Skeletal muscle cell (primary cell): ENCODE measurements at places on chromosomes 7 and 10.
A peak's percentile ranks its signal among the peaks of the same experiment; 100 is the strongest.

DNA sequence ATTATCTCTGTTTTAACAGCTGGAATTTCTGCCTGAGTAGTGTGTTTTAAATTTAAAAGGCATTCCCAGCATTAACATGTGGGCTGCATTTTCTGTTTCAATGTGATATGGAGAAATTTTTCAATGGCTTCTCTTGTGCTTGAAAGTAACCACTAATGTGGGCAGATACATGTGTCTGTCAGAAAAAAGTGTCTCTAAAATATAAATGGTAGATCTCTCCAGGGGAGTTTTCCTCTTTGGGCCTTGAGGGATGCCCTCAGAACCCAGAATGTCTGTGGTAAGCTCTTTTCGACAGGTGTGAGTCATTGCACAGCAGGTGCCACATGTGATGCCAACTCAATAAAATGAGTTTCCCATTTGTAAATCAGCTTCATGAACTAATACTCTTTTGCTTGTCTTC lies 221.1 kb downstream of the SEMA3E start:
- DNase-seq: no peak

DNA sequence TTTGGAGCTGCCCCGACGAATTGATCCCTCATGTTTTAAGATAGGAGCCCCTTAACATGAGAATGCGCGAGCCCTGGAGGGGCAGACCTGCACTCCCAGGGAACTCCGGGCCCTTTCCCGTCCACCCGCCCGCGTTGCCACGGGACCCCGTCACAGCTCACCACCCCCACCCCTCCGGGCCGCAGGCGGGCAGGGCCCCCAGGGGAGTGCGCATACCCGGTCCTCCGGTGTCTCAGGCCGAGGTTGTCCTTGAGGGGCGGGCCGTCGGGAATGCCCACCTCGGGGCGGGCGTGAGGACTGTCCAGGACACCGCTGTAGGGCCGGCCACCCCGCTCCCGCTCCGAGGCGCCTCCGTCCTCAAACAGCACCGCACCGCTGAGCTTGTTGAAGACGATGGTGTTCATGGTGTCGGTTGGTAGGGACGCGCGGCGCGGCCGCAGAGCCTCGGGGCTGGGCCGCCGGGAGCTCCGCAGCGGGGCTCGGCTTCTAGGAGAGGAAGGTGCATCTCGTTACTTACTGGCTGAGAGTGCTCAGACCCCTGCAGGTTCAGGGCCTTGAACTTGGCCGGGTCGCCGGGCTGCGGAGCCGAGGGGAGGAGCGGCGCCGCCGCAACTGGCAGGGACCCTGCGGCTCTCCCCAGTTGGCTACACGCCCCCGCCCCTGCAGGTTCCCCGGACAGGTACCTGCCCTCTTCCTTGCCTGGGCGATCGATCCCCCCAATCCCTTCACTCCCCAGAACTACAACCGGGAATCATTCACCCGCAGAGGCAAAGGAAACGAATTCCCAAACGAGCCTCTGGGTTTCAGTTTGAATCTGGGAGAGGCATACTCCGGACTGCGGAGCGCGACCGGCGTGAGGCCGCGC lies 2.4 kb downstream of the MKX start:
- no peak for DNase-seq

DNA sequence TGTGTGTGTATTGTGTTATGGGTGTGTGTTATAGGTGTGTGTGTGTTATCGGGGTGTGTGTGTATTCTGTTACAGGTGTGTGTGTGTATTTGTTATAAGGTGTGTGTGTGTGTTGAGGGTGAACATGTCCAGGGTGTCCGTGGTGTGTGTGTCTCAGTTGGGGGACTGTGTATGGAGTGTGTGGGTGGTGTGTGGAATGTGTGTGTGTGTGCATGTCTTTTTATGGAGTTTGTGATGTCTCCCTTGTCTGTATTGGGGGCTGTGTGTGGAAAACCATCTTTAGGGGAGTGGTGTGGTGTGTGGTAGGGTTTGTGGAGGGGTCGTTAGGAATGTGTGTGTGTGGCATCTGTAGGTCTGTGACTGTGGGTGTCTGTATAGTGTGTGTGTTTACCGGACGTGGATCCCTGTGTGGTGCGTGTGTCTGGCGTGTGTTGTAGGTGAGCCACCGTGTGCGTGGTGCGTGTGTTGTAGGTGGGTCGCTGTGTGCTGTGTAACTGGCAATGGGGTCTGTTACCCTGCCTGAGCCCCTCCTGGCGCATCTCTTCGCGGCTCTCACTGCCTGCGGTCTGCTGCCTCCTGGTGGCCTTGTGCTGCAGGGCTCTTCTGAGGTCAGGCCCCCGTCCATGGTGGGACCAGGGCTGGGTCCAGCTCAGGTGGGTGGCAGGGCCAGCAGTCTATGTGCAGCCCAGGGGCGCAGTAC lies 61.7 kb downstream of the PALD1 start:
- DNase-seq: no peak

DNA sequence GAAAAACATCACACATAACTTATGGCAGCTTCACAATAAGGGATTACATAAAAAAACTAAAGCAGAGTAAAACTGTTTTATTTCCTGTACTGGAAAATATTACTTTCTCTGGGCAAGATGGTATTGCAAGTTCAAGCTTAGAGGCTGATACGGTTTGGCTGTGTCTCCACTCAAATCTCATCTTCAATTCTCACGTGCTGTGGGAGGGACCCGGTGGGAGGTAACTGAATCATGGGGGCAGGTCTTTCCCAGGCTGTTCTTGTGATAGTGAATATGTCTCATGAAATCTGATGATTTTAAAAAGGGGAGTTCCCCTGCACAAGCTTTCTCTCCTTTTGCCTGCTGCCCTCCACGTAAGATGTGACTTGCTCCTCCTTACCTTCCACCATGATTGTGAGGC lies 5.1 kb upstream of the LRRC27 start:
- no peak for DNase-seq

- DNase-seq: no peak
Observed at GRCh38 chr7:120947980-120948379, 2.6 kb upstream of the ING3 start.

GRCh38 chr10:77004917-77005564 lies 632.6 kb downstream of the KCNMA1 start:
- DNase-seq: peak; percentile 14

- DNase-seq: no peak
Observed at GRCh38 chr10:70362328-70362727, 20.1 kb downstream of the LRRC20 start.

DNA sequence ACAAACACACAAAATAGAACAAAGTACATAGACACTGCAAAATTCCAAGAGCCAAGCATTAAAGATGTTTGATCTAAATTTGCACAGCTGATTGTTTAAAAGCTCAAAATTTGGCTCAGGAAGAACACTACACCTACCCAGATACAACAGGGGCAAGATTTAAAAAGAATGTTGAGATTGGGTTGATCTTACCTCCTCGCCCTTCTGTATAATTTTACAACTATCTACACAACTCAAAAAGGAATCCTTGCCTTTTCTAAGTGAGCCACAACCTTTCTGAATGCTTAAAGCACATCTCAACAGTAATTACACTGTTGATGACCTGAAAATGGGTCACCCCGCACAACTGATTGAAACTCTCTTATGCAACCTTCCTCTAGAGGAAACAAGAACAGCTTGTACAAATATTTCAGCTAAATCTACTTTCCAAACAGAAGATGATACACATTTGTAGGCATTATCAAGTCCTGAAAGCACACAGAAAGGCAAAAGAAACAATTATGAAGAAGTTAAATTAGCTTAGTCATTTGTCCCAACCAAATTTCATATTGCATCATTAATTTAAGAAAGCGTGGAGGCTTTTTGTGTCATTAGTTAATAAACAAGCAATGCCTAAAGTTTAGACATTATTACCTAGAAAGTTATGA lies 75.5 kb downstream of the UBE2H start:
- no peak for DNase-seq

- no peak for DNase-seq
Observed at GRCh38 chr10:101450277-101451080, 96.5 kb downstream of the BTRC start.

GRCh38 chr7:41183741-41184140 lies 519.1 kb downstream of the INHBA start:
- no peak for DNase-seq

DNA sequence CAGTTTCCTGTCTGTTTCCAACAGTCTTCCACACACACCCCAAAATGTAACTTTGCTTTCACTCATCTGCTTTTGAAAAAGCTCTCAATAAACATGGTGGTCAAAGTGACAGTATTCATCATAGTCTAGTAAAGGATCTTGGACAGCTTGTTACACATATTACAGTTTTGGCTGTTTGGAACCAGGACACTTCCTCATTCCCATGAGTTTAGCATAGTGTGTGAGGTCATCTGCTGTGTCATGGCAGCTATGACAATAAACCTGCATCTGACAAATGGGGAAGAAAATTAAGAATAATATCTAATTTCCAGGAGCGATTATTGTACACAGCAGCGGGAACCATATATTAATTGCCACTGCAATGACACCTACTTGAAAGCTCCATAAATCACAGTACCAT lies 184.3 kb upstream of the SLC26A5 start:
- DNase-seq: no peak

DNA sequence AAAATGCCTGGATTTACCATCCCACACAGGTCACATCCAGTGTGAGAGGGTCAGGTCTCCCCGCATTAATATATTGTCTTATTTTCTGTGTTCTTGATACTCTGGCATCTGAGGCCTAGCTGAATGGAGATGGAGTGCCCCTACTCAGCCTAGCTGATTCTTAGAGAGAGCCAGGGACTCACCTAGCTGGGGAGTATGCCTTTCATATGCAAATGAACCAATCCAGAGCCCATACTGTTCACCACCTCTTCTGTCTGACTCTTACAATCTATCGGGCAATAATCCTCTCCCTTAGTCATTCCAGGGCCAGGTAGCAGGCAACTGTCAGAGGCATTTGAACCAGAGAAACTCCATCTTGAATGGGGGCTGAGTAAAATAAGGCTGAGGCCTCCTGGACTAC lies 46.3 kb downstream of the LBX1 start:
- DNase-seq: no peak

- no peak for DNase-seq
Observed at GRCh38 chr10:5570979-5571810, 46.4 kb downstream of the CALML3 start.

DNA sequence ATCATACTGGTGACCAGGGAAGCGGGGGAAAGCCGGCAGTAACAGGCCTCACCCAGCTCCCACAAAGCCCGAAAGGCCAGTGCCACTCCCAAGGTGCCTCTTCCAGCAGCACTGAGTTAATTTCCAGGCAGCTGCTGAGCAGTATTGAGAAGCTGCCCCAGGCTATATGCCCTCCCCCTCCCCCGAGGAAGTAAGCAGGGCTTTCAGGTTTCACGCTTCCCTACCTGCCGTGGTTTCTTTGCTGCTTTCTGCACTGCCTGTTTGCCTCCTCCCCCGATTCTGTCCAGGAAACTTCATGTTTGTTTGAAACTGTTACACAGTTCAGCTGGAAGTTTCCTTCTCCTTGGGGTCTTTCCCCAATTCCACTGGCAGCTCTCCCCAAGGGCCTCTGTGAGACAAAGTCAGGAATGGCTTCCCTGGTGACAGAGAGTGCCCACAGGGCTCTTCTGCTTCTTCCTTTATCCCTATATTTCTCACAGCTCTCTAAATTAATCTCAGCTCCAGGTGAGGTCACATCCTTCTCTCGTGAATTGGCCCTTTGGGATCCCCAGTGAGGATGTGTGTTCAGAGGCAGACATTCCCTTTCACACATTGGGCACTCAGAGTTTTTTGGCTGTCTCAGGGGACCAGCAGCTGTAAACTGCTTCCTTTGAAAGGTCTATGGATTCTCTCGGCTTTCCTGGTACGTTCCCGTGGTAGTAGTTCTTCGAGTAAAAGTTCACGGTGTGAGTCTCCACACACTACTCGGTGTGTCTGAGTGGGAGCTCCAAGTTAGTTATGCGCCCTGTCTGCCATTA lies 19.4 kb downstream of the C1GALT1 start:
- DNase-seq: no peak

DNA sequence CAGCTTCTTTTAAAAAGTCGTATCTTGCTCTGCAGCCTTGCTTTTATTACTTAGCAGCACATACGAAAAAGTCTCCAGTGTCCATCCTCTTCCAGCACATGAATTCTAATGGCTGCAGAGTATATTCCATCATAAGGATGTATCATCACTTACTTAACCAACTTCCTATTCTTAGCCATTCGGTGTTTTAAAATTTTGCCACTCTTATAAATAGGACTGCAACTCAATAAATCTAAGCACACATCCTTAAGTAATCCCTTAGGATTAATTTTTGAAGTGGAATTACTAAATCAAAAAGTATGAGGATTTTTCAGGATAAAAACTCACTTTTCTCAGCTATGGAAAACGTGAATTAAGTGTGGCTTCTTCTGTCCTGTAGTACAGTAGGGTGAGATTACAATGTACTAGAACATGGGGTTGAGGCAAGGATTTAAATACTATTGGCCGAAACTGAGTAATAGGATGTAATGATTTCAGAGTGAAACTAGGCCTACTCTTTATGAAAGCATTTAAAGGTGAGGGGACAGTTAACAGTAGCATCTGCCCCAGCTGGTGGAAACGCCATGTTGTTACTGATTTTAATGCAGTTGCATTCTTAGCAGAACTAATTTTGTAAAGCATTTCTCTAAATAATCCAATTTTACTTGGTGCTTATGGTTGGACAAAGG lies 1035.5 kb downstream of the LRMDA start:
- DNase-seq: no peak

- DNase-seq: no peak
Observed at GRCh38 chr7:13988065-13988464, 1.4 kb downstream of the ETV1 start.

DNA sequence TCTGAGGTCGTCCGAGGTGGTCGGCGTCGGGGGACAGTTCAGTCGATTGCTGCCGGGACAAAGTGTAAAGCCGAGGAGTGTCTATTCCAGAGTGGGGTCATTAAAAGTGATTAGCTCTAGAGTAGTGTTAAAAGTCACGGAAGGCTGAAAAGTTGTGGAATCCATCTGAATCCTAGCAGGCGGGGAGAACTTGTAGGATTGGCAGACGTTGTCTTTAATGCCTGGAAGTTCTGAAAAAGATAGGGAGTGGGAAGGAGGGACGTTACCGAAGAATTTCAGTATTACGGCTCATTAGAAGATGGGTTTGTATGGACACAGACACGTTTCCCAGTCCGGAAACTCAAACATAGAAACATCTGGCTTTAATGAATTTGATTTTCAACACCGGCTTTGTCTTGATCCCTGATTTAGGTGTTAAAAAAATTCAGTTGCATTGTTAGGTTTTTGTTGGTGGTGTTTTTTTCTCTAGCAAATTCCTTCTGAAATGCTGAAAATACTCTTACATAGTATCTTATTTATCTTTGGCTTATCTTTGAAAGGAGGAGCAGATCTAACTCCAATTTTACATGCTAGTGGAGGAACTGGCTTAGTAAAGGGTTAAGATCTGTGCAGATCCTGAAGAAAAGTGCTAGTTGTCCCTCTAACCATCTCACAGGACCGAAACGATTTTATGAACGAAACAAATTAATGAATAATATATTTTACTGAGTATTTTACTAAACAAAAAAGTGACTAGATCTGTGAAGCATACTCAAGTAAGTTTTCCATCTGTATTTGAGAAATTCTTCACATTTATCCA lies 900 bp downstream of the MKLN1 start:
- no peak for DNase-seq

GRCh38 chr7:95916573-95917297 lies 144.4 kb downstream of the DYNC1I1 start:
- DNase-seq: peak; percentile 6
